Stimulated activated CD4-positive, alpha-beta T cell treated with anti-CD3 and anti-CD28 coated beads, TNF-alpha, amount 100 ng/mL, for 4 hours (primary cell): ENCODE measurements at places on chromosomes 2 and 18.

DNA sequence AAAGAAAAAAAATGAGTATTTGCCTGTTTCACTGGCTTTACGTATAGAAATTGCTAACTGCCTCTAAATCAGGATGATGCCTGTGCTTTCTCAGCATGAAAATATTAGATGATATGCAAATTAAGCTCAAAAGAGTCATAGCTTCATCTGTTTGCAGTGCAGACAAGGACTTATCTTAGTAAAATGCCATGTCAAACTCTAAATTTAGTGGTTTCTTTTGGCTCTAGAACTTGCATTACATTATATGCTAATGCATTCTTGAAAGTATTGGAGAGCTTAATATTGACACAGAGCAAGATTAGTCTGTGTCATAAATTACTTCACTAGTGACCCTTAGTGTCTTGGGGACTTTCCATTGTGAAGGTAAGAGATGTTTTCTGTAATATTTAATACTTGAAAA is 1109.1 kb upstream of the NRXN1 start:
- DNase-seq: no peak

- no peak for DNase-seq
Measured at GRCh38 chr2:157692768-157693167, 64.1 kb upstream of the ACVR1C start.

GRCh38 chr2:187224989-187225388 is 223.1 kb downstream of the CALCRL start:
- DNase-seq: no peak

GRCh38 chr2:116442418-116442817 is 1372.1 kb upstream of the DDX18 start:
- DNase-seq: no peak

- DNase-seq: no peak
Measured at GRCh38 chr18:79460481-79461300, 65.0 kb downstream of the NFATC1 start.

- no peak for DNase-seq
Measured at GRCh38 chr2:112229348-112229747, 25.5 kb downstream of the ZC3H8 start.

DNA sequence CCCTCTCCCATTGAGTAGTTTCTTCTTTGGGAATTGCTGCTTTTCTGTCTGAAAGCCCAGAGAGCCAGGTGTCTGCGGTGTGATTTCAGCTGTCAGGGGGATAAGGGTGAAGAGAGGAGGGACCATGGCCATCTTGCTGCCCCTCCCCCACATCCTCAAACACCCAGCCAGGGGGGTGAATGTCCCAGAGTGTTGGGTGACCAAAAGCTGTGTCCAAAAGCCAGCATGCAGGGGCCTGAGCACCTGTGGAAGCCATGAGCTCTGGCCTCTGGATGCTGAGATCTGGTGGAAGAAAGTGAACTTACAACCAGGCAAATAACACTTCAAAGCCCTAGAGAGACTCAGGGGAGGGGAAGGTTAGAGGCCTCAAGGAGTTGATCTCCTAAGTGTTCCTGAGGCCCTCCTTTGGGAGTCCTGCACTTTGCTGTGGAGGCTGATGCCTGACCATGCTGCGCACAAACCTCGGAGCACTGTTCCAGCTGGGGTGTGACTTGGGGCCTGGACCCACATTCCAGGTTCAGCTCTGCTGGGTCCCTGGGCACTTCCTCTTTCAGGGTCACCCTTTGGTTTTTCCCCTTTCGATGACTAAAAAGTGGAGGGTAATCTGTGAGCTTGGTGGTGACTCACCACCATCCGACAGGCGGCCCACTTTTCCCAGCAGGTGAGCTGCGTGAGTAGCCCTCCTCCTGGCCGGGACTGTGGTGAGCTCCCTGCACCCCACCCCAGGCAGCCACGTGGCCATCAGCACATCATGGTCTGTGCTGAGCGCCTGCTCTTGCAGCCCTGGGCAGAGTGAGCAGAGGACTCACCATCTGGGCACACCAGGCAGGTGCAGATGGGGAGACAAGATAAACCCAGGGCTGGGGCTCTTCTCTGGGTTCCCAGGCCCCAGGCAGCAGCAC is 66.8 kb upstream of the FOSL2 start:
- no peak for DNase-seq

DNA sequence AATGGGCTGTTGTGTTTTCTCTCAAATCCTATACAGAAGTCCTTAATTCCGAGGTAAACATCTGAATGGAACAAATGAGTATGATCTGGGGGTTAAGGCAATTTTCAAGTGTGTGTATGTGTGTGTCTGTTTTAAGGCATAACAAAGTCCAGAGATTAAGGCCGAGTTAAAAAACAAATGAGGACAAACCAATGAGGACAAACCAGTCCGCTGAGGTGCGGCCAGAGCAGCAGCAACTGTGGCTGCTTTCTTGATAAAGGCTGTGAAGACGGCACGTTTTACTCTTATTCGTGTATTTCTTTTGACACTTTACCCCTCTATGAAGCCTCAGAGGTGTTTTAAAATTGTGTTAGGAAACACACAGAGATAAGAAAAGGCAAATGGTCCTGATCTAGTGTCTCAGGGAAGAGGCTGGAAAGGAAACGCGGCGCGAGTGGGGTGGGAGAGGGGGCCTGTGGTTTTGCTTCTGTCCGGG is 495 bp upstream of the GULP1 start:
- no peak for DNase-seq

GRCh38 chr18:70190529-70190928 is 15.0 kb downstream of the RTTN start:
- DNase-seq: no peak

DNA sequence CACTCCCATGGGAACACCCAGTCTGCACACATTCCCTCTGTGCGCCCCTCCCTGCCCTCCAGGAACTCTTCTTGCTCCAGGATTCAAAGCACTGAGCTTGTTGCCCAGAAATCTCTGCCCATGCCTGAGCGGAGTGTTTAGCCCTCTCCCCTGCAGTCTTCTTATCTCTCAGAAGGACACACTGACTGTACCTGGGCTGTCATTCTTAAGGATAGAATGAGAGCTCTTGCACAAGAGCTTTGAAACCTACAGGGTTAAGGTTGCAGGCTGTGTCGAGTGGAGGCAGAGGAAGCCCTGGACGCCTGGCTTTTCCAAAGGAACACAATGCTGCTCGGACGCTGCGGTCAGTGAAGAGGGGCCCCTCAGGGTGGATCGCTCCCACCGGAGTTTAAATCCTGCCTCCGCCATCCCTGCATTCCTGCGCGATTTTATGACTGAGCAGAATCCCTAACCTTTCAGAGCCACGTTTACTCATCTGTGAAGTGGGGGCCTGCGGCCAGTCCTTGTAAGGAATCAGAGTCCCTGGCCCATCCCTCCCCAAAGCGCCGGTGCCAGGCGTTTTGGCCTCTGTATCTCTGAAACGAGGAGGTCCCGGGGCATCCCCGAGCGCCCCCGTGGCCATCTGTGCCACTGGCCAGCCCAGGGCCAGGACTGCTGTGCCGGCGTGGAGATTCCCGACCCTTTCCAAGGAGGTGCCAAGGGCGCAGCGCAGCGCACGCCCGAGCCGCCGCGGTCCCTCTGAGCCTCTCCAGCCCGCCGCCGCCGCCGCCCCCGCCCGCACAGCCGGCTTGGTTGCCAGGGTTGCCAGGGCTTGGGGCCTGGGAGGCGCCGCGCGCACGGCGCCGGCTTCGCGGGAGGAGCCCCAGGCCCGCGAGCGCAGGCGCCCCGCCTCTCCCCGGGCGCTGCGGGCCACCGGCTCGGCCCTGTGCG is 58.9 kb downstream of the FAM168B start:
- DNase-seq: no peak

DNA sequence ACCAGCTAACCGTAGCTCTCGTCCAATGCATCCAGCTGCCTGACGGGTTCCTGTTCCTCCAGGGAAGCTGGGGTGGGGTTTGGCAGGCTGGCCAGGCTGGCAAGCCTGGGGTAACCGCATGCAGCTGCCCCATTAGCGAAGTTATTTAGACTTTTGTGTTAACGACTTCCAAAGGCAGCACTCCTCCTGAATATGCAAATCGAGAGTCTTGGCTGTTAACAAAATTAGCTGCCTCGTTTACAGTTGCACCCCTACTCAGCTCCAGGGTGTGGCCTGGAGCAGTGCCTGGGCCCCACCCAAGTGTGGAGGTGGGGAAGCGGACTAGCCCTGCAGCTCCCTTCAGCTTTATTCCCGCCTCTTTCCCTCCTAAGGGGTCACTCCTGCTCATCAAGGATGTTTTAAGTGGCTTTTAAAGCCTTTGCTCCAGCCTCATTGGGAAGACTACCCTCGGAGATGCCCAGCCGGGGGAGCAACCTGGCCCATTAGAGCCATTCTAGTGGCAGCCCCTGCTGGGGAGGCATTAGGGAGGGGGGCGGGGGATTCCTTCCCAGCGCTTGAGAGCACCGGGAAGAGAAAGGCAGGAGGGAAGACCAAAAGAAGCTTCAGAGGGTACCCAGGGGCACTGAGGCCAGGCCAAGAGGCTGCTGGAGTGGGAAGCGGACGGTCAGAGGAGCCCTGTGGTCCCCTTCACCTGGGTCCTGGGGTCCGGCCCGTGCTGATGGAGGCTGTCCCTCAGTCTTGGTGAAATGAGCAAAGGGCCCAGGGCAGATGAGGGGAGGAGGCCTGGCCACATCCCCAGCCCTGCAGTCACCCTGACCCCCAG is 204.1 kb downstream of the CELF4 start:
- no peak for DNase-seq

DNA sequence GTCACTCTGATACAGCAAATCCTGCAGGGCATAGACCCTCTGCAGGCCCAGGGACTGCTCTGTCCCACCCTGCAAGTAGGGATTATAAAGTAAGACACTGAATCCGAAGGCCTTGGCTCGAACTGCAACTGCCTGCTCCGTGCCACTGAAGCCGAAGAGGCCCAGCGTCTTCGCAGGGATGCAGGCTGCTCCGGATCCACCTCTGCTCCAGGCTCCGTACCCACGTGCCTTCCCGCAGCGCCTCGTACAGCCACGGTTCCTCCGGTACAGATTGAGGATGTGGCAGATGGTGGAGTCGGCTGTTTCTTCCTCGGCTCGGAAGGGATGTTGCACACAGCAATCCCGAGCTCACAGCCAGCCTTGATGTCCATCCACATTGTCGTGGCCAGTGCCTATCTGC is 160.4 kb upstream of the LHCGR start:
- DNase-seq: no peak

GRCh38 chr2:195535911-195536522 is 121.0 kb upstream of the SLC39A10 start:
- DNase-seq: peak; percentile 33

DNA sequence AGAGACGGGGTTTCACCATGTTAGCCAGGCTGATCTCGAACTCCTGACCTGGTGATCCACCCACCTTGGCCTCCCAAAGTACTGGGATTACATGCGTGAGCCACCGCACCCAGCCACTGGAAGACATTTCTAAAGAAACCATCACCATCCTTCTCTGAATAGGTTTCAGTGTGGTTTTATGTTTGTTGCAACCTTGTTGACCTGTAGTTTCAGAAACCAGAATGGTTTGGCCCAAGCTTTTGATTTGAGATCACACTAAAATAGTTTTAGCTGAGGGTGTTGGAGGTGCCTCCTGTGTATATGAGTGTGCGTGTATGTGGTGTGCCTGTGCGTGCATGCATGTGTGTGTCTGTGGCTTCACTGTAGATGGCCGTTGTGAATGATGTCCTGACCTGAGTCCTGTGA is 26.2 kb downstream of the INPP4A start:
- no peak for DNase-seq

DNA sequence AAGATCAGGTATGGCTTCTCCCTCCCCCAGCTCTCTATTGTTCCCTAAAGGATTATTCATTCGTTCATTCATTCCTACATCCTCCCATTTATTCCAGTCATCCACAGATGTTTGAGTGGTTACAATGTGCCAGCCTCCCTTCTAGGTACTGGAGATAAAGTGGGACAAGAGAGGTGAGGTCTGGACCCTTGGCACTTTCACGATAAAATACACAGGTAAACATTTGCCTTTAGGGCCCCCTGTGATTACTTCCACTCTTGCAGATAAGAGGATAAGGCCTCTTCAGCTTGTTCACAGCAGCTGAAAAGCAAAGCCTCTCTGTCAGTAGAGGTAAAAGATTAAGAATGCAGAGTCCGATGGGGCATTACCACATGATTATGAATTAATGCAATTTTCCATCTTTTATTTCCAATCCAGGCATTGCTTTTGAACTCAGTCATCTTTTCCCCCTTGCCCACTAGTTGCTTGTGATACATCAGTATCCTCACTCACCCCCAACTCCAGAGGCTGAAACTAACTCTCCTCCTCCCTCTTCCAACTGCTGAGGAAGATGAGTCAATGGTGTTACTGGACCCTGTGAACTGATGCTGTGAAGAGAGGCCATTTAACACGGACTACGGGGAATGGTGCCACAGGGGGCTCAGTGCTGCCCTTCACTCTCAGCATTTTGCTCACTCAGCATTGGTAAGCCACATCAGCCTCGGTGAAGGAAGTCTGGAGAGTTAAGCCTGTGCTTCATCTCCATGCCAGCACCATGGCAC is 1.1 kb upstream of the DPP4 start:
- no peak for DNase-seq

DNA sequence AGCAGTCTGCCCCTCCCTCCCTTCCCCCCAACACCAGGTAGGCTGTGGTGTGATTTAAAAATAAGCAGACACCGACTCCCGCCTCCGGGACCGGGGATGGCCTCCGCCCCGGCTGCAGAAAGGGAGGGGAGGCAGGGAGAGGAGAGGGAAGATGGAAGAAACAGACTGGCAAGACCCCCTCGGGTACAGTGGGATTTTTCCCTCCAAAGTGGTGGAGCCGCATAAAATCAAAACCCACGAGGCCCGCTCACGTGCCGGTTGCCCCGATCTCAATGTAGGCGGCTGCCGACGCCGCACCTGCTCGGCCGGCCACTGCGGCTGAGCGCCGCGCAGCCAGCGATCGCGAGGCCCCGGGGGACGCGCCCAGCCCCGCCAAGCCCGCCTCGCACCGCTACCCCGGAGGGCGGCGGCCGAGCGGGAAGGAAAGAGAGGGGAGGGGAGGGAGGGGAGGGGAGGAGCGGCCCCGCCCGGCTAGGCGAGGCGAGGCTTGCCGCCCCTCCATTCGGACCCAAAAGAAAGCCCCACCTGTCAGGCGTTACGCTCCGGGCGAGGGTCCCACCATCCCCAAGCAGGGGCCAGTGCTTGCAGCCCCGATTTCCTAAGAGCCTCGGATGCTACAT is 811 bp downstream of the ADD2 start:
- no peak for DNase-seq

DNA sequence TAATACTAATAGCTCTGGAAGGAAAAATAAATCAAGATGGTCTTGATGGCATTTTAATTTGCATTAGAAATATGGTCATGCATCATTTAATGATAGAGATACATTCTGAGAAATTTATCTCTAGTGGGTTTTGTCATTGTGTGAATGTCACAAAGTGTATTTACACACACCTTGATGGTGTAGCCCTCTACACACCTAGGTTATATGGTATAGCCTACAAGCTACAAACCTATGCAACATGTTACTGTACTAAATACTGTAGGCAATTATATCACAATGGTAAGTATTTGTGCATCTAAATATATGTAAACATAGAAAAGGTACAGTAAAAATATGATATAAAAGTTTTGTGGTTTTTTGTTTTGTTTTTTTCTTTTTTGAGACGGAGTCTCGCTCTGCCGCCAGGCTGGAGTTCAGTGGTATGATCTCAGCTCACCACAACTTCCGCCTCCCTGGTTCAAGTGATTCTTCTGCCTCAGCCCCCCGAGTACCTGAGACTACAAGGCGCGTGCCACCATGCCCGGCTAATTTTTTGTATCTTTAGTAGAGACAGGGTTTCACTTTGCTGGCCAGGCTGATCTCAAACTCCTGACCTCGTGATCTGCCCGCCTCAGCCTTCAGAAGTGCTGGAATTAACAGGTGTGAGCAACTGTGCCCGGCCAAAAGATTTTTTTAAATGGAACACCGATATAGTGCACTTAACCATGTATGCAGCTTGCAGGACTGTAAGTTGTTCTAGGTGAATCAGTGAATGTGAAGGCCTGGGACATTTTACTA is 83.7 kb upstream of the UBXN4 start:
- peak; percentile 19 for DNase-seq
